ENCODE measurements at places on chromosomes 3 and 15.

GRCh38 chr3:100230710-100231109, 30.1 kb upstream of the TBC1D23 start:
- DNase-seq = no peak

GRCh38 chr15:78360367-78360801, 20.2 kb downstream of the CRABP1 start:
- no peak for DNase-seq

DNA sequence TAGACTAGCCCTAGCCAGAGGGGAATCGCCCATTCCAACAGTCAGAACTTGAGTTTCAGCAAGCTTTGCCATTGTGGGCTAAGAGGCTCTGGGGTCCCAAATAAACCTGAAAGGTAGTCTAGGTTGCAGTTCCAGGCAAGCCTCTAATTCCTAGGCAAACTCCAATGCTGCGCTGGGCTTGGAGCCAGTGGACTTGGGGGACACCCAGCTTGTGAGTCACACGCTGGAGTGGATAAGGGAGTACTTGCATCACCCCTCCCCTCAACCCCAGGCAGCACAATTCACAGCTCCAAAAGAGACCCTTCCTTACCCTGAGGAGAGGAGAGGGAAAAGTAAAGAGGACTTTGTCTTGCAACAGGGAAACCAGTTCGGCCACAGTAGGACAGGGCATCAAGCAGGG, 105.2 kb upstream of the DPPA4 start:
- DNase-seq = no peak

DNA sequence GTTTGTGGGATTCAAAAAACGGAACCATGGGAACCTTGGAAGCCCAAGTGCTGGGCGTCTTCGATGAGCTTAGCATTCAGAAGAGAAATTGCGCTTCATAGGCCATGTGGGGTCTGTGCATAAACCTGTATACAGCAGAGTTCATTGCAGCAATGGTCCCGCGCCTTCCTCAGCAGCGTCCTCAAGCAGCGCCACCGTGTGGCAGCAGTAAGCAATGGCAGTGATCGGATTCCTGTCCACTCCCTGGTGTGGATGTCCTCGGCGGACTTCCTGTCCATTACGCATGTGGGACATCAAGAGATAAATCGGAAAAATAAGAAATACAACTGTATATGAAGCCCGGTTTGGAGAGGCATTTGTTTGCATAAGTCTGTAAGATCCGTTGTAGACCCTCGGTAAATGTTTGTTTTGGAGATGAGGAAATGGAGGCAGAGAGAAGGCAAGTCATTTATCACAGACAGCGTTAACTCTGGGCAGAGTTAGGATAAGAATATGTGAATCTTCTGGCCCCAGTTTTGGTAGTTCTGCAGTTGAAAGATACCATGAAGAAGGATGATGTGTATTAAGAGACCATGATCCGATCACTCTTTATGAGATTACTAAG, 57.7 kb downstream of the CNTN4 start:
- DNase-seq = no peak

DNA sequence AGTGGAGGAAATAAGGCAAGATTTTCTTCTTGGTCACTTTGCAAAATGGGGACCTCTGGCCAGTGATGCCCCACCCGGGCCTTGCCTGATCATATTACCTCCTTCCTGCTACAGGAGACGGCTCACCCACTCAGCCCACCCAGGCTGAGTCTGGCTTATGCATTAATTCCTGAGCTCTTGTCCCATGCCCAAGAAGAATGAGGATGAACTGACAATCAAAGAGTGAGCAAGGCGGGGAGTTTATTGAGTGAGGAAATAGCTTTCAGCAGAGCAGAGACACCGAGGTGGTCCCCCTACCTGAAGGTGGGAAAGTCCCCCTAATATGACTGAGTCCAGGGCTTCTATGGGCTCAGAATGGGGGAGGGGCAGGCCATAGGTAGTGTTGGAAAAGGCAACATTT, 107.5 kb downstream of the EOMES start:
- no peak for DNase-seq

DNA sequence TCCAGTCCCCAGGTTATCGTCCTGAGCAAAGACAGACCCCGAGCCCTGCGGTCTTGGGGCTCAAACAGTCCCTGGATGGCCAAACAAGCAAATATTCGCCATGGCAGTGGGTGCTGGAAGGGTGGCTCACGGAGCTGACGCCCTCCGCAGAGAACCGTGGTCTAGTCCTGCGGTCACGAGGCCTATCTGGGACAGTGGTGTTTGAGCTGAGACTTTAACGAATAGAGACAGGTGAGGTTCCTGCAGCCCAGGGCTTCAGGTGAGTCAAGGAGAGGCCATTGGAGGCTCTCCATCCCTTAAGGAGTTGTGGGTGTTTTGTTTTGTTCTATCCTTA, 399 bp upstream of the SUCLG2 start:
- DNase-seq = no peak

DNA sequence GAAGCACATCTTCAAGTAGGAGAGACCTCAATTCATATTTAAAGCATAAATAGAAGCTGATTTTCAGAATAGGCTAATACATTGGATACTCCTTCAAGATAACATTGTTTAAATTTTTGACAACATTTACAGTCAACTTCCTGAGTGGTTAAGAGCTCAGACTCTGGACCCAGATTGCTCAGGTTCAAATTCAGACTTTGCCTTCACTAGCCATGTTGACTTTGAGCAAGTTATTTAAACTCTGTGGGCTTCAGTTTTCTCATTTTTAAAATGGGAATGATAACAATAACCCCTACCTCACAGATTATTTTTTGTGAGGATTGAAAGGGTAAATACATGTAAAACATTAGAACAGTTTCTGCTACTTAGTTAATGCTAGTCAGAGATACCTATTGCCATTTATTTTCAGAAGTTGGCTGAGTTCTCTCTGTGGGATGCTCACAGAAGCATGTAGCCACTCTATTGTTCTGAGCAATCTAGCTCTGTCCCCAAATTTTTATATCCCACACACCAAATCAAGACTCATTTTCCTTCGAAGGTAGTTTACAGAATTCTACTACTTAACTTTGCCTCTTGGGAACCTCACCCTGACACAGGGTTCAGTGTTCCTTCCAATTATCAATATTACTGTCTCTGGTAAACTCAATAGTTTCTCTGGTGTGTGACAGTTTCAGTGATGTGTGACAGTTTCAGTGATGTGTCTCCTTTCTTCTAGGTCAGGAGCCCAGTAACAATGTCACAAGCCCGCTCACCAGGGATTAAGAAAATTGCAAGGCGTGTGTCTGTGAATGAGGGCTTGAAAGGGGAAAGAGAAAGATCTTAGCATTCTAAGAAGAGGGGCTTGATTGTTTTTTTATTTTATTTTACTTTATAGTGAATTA, 79.4 kb upstream of the OSTN start:
- no peak for DNase-seq

GRCh38 chr3:5186089-5186857, 1.2 kb upstream of the EDEM1 start:
- DNase-seq = no peak

GRCh38 chr3:195020921-195021320, 250.0 kb downstream of the XXYLT1 start:
- DNase-seq = no peak

DNA sequence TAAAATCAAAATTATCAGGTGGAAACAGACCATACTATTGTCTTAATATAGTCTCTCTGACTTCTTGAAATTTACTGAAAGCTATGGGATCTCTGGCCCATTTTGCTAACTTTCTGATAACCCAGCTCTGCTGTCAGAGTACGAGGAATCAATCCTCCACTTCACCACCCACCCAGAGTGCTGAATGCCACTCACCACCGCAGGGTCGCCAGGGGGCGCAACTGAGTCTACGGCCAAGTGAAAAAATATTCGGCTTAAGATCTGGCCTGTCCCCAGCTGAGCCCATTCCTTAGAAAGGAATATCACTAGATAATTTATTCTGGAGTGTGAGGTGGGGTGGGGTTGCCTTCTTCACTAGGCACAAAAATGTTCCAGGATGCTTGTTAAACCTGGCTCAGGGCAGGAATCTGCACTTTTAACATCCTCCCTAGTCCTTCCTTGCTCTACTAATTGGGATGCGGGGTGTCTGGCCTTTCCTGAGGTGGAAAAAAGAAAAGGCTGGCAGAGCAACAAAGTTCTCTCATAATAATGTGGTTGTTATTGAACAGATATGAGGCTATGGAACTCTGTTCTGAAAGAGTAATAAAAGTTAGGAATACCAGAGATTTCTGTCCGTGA, 520.6 kb downstream of the MFSD1 start:
- peak; percentile 53 for DNase-seq

GRCh38 chr3:45443459-45443858, 55.1 kb downstream of the LARS2 start:
- DNase-seq = no peak

DNA sequence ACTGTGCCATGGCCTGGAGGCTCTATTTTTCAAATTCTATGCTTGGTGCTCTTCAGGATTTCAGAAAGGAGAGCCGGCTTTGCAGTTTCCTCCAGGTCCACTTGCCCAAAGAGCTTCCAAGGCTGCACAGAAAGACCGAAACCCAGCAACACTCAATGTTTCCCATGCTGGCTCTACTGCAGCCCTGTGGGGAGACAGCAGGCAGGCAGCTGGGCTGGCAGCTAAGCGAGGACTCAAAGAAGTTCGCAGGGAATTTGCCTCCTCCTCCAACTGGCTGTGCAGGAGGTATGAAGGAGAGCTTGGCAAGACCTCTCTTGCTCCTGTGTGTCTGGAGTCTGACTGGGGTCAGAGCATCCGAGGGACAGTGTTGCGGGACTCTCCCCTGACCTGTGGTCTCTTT, 17.4 kb upstream of the ITGA11 start:
- DNase-seq = no peak

Data from psoas muscle (tissue), 8 donors.